Upper lobe of left lung (tissue), 6 donors: ENCODE measurements at places on chromosomes 7 and 10. TPM values are rescaled to one million over a fixed set of nuclear protein-coding genes. Genes with fewer than 3 reads are reported as not detected.

DNA sequence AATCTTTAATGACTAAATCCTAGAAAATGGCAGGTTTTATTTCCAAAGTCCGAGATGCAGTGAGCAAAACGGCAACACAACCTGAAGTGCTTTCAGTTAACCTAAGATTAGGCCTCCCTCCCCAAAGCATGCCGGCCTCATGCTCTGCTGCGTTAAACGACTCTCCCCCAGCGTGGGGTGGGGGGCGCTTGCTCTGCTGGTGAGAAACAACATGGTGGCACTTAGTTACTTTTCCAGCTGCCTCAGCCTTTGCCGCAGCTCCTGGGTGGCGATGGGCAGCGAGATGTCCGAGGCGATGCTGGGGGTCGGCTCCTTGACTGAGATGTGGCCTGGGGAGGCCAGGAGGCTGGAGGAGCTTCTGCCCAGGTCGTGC, 36.7 kb upstream of the NCAPG2 start:
- peak; percentile 50 for DNase-seq

GRCh38 chr7:347644-348479, 57.9 kb downstream of the FOXL3 start:
- no peak for DNase-seq

DNA sequence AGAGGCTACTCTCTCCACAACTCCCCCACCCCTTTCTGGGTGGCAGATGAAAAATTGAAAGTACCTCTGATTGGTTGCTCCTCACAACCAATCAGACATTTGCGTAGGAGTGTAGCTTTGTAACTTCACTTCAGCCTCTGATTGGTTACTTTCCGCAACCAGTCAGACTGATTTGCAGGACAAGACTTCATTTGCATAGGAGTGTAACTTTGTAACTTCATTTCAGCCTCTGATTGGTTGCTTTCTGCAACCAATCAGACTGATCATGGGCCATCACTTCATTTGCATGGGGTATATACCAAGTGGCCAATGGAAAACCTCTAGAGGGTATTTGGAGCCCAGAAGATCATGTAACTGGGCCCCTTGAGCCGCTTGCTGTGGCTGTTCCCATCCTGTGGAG, 25.6 kb downstream of the CDNF start:
- no peak for DNase-seq

The ANKRD30A gene
- total RNA-seq = not detected

The NPY4R gene
- total RNA-seq = 0.69 TPM

GRCh38 chr10:22436526-22436892, 91.2 kb downstream of the SPAG6 start:
- DNase-seq = no peak

The SNX10 gene
- 77.6 TPM for total RNA-seq

DNA sequence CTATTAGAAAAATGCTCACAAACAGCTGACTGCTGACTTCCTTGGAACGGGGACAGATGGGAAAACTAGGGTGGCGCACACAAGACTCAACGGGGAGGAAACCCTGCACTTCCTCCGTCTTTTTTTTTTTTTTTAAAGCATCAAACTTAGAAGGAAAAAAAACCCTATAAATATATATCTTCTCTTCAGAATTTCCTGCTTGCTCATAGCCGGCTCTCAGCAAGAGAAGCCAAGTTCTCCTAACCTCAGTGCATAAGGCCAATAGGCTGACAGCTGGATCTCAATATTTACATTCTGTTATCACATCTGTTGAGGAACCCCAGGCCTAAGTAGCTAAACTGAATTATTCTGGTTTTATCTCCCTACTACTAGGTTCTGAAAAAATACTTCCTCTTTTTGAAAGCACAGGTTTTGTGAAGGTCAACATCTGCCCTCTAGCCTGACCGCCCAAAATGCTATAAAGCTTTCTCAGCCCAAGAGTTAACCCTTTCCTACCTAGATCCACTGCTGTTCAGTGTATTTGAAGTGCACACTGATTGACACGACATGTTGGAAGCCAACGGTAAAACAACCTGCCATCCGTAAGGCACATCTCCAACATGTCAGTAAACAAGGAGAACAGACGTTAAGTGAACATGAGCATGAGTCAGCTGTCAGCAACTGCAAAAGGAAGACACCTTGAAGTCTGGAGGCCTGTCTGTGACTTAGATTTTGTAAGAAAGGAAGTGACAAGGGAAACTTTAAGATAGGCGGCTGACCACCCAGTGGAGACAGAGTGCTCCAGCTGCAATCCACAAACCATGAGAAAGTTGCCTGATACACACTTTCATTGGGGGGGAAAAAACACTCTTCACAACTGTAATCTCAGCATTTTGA, 83.8 kb downstream of the EBLN1 start:
- DNase-seq = no peak

- DNase-seq = no peak
Observed at GRCh38 chr10:71696628-71697326, 22.8 kb downstream of the C10orf105 start.

The RNLS gene
- total RNA-seq = 15.8 TPM

DNA sequence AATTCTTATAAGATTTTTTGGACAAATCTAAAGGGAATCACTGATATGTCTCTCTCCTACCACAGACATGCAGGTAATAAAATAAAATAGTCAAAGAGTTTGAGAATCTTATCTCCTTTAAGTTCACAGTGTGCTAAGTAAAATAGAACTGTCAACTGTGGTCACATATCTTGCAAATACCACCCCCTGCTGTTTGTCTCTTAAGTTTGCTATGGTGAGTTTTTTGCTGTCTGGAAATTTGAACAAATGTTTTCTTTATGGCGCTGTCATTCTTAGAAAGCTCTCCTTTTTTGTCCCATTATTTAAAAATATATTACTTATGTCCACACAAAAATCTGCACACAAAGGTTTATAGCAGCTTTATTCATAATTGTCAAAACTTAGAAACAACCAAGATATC, 19.6 kb downstream of the GIMAP5 start:
- DNase-seq = no peak

DNA sequence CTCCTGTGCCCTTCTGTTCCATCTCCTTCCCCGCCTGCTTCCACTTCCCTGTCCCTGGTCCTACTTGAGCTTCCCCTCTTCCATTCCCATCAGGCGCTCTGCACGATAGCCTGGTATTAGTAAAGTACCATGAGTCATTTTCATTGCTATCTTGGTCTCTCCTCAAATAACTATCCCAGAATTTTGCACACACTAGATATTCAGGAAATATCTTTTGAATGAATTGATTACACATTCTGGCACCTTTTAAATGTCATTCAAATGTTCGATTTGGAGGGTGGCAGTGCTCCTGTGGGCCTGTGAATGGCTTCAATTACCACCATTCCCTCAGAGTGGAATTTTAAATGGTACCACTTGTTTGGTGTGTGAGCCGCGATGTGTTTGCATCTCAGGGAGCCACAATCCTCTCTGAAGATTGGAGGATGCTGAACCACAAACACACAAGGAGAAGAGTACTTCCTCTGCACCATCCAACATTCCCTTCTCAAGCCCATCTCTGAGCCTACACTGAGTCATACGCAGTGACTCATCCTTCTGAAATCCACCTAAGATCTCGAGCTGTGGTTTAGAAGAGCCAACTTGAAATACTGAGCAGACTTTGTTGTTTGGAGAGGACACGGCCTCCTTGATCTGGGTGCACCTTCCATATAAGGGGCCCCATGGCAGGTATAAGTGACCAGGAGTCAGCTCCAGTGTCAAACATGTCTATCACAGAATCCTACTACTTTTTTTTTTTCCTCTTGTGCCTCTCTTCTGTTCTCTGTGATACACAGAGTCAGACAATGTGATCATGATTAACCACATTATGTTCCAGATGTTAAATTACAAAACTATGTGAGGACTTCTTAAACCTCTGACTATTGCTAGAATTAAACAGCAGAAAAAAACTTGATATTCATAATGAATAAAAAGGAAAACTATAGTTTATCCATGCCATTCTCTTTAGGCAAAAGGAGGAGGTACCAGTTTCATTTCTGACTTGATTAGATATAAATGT, 81.9 kb downstream of the BMPER start:
- DNase-seq = peak; percentile 62

The RHOBTB1 gene
- total RNA-seq = 10.4 TPM

- DNase-seq = no peak
Observed at GRCh38 chr7:111098011-111098925, 7.3 kb downstream of the LRRN3 start.

DNA sequence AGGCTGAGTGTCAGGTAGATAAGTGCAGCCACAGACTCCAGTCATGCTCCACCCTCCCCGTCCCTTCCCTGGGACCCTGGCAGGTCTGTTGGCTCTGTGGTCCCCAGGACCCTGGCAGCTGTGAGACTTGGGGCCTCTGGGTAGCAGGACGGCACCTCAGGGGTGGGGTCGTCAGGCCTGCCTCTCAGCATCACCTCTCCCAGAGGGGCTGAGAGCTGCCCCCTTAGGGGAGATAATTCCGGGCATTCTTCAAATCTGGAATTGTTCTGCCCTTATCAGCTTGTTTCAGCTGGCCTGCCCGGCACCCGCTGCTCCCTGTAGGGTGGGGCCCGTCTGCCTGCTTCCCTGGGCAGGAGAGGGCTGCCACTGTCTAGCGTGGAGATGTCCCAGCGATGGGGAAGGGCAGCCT, 23.3 kb downstream of the PODXL start:
- peak; percentile 50 for DNase-seq

DNA sequence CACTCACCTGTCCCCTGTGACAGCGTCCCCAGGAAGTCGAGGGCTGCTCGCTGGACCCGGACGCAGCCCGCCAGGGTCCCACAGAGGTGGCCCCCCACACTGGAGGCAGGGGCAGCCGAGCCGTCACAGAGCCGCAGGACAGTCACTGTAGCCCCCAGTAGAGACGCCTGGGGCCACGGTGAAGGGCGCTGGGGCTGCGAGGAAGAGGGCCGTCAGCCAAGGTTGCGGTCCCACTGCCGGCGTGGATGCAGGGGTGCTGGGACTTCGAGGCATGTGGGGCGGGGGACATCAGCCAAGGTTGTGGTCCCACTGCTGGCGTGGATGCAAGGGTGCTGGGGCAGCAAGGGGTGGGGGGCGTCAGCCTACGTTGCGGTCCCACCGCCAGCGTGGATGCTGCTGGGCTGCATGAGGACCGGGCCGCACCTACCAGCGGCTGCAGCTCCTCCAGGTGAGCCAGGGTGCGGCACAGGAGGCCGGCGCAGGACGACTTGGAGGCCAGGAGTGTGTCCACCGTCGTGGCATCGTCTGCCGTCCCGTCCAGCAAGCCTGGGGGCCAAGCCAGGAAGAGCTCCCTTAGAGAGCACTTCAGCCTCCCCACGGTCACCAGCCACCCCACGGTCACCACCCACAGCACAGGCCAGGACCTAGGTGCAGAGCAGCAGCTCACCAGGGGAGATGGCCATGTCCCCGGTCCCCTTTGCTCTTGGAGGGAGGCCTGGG, 13.9 kb downstream of the BRAT1 start:
- peak; percentile 81 for DNase-seq

DNA sequence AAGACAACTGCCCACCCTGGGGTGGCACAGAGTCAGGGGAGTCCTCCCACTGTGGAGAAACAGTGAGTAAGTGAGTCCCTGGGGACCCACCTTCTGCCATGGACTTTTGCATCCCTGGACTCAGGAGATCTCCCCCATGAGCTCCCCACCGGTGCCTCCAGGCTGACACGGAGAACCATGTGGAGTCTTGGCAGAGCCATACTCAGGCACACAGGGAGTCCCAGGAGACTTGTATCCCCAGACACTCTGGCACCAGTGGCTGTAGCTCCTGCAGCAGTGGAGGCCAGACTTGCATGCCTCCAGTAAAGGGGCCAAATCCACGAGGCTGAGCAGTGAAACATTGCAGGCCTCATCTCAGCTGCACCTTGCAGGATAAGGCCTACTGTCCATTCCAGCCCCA, 791.4 kb downstream of the PCDH15 start:
- DNase-seq = no peak

DNA sequence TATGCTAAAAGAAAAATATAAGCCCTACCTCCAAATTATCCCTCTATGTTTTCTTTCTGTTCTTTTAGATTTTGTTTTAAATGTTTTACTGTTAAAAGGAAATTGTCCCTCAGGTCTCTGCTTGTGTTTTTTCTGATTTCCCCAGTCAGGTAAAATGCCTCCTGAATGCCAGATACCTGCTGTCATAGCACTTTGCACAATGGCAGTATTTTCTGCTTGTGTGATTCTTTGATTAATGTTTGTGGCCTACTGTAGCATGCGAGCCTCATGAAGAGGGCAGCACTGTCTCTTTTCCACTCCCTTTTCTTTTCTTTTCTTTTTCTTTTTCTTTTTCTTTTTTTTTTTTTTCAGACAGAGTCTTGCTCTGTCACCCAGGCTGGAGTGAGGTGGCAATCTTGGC, 71.2 kb downstream of the TEX36 start:
- no peak for DNase-seq
